CD8-positive, alpha-beta T cell (primary cell): ENCODE measurements at places on chromosomes 1 and 21.

- DNase-seq, result no peak
Observed at GRCh38 chr1:59025201-59025600, 241.4 kb upstream of the JUN start.

DNA sequence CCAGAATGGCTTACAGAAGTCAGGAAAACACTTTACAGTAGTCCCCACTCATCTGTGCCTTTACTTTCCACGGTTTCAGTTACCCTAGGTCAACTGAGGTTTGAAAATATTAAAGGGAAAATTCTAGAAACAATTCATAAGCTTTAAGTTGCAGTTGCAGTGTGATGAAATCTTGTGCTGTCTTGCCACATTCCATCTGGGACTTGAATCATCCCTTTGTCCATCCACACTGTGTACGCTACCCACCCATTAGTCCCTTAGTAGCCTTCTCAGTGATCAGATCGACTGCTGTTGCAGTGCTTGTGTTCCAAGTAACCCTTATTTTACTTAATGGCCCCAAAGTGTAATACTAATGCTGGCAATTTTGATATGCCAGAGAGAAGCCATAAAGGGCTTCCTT, 30.5 kb downstream of the ZCCHC17 start:
- no peak for DNase-seq

DNA sequence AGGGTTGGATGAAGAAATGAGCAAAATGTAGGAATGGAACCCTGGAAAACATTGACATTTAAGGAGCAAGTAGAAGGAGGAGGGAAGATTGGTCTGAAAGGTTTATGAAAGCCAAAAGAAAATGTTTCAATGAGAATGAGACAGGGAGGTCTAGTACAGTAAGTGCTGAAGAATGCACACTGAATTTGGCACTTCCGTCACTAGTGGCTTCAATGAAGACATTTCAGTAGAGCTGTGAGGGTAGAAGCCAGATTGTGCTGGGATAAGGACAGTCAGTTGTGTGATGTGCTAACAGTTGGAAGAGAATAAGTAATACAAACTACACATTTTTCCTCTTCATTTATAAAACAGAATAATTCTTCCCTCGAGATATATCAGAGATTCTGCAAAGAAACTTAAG, 17.1 kb downstream of the THEM4 start:
- no peak for DNase-seq

DNA sequence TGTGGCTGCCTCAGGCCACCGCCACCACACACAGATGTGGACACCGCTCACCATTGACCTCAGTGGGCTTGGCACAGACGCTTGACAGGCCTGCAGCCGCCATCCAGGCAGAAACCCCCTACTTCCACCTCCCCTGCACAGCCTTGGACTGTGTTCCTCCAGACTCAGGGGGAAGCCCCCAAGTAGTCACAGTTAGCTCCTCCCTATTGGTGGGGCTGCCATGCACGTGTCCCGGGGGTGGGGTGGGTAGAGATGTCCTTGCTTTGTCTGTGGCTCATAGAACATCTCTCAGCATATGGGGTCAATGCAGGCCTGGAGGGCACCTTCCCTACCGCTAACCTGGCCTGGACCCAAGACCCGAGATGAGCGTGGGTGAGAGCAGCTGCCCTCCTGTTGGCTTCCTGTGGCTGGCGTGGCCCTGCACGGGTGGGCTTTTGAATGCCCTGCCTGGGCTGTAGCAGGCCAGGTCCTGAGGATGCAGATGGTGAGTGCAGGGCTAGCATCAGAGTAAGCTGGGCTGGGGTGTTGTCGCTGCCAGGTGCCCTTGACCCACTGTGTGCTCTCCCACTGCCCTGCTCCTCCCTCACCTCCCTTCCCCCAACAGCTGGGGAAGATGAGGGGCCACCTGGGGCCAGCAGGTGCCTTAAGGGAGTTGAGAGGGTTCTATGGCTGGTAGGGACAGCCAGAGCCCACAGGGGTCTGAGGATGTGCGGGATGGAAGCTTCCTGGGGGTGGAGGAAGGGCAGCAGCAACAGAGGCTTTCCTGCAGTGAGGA, 6.2 kb downstream of the CROCC start:
- DNase-seq, result no peak

DNA sequence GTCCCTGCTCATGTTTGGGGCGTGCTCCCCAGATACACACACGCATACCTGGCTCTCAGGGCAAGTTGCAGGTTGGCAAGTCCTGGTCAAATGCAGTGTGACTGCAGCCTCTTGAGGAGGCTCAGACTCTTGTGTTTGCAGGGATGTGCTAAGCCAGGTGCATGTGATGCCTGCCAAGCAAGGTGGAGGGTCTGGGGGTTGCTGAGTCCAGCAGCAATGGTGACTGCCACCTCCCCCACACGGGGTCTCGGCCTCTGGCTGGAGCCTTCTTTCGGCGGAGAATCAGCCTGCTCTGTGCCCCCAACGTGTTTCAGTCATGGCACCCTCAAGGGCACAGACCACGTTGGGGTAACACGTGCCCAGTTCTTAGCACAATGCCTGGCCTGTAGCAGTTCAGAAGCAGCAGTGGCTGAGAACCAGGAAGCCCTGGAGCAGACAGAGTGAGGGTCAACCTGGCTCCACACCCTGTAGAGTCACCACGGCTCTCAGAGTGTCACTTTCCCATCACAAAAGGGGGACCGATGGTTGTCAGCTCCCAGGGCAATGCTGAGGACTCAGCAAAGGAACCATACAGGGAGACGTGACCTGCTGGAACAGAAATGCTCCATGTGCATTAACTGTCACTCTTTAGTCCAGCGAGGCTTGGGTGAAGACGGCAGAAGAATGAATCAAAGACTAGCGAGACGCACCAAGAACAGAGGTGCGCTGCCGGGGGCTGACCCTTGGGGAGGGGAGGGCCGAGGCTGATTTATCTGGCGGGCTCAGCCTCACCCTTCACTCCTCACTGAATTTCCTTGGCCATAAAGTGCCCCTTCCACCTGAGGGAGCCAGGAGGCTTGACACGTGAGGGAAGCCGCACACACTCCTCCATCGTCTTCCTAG, 109.0 kb downstream of the PGBD5 start:
- DNase-seq, result no peak

GRCh38 chr1:156435545-156436140, 64.9 kb downstream of the MEF2D start:
- DNase-seq, result no peak

DNA sequence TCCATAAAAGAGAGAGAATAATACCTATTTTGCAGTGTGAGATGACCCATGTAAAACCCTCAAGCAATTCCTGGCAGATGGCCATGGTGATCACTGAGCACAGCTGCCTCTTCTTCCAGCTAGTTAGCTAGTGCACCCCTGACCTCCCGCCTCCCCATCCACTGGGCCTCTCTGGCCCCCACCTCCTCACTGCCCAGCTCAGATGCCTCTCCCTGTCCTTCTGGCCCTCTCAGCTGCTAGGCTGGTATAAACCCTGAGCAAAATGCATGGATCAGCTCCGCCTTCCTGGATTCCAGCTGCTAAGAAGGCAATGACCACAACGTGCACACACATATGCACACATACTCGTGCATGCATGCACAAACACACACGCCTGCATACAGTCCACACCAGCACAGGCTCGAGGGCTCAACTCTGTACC, 117.2 kb downstream of the DMRTB1 start:
- DNase-seq, result no peak

GRCh38 chr1:222521299-222522104, 26.4 kb downstream of the HHIPL2 start:
- DNase-seq, result no peak

- no peak for DNase-seq
Observed at GRCh38 chr1:5725406-5725805, 266.8 kb downstream of the NPHP4 start.

DNA sequence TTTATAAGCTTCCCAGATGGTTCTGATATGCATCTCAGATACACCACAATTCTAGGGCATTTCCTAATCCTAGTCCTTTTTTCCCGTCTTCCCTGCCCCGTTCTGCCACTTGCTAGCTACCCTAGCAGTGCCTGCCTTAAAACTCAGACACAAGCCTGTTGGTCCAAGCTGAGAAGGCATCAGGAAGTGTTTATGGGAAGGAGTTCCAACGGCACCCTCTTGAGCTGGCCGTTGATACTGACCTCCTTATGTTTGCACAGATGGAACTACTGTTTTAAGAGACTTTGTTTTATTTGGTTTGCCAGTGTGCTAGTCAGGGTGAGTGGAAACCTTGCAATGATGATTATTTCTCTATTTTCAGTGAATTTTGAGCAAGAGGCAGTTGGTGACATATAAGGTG, 67.2 kb downstream of the UCK2 start:
- no peak for DNase-seq

DNA sequence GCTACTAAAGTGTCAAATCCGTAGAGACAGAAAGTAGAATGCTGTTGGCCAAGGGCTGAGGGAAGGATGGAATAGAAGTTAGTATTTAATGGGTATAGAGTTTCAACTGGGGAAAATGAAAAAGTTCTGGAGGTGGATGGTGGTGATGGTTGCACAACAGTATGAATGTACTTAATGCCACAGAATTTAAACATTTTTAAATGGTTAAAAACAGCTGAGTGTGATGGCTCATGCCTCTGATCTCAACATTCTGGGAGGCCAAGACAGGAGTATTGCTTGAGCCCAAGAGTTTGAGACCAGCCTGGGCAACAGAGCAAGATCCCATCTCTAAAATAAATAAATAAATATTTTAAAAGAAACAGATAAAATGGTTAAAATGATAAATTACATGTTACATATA, 44.5 kb downstream of the PIK3R3 start:
- DNase-seq, result no peak

DNA sequence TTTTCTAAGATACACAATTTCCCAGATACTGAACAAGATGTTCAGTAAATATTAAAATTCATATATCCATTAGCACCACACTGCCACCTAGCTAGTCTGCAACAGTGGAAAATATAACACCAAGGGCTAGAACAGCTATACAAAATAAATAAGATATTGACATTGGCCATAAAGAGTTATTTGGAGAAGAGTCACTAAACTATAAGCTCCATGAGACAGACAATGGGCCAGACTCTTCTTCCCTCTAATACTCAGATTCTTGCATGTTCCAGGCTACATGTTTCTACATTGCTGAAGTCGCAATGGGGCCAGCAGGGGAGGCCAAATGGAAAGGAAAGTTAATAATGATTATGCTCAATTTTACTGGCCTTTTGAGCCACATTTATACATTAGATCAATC, 21.5 kb downstream of the SPATA6 start:
- DNase-seq, result no peak

- no peak for DNase-seq
Observed at GRCh38 chr1:223455470-223455869, 62.3 kb downstream of the CCDC185 start.

GRCh38 chr1:241639623-241640148, 483 bp downstream of the CHML start:
- DNase-seq, result no peak

DNA sequence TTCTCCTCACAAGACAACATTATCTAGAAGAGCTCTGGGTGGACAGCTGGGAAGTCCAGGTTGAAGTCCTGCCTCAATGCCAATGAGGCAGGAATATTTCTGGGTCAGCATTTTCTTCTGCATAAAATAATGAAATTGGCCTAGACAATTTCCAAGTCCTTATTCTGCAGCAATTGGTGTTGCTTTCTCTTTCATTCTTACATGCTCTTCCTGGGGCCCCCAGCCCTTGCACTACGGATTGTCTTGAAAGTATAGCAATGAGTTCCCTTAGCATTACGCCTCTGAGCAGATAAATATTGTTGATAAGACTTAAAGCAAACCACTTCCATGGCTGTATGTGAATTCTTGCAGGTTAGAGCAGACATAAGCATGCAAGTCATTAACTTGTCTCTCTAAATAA, 188.5 kb downstream of the TGFBR3 start:
- no peak for DNase-seq

DNA sequence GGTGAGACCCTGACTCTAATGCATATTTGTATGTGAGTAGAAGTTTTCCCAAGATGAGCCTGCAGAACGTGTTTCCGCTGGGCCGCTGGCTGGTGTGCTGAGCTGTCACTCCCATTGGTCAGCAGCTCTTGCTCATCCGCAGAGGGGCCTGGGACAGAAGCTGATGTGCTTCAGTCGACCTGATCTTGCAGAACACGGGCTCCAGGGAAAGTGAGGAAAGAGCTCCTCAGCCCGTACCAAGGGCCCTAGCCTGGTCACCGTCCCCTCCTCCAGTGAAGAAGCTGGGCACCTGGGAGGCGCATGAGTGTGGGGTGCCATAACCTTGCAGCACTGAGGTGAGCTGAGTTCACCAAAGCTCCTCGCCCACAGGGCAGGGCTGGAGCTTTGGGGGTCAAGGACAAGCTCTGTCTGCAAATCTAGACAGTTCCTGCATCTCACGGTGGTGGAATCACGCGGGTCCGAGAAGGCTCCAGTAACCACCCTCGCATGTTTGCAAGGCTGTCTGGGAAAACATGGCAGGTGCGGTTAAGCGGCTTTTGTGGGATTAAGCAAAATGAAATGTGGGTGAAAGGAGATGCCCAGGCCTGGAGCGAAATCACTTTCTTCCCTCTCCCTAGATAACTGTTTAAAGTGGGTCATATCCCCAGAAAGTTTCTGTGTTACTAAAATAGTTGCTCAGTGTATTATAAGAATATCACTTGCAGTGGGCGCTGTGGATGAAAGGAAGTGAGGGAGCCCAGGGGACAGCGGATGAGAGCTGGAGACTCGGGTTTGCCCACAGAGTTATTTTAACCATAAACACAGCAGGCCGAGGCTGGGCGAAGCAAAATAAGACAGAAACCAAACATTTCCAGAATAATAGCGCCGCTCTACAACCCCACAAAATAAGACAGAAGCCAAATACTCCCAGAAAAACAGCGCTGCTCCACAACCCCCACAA, 33.1 kb upstream of the LRRC3 start:
- DNase-seq, result no peak

DNA sequence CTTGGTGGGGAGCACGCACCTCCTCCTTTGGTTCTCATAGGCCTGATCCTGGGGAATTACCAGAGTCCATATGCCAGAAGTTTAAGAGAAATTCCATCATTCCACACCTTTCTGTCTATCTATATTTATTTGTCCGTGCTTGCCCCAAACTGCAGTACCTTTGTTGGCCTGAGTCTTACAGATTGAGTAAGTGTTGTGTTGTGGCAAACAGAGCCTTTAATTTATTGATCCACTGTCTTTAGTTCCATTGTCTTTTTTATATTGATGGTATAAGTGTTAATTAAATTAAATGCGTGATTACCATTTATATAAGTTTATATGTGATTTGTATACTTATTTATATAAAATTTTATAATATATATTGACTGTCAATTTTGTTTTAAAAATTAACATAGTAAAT, 4.9 kb downstream of the SH3BGR start:
- DNase-seq, result no peak

DNA sequence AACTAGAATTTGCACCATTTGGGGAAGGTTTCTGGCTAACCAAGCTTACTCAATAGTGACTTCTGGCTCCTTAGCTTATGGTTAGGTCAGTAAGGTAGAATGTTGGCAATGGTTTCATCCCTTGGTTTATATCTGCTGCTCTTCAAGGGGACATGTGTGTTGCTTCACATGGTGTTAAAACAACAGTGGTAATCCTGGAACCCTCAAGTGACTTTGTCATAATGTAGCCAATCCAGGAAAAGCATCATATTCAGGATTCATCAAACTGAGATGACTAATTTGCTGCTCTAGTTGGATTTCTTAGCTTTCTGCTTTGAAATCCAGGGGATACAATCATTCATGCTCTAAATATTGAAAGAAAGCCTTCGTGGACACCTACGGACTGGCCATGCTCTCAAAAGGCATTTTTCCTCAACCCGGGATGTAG, 108.7 kb downstream of the RGL1 start:
- DNase-seq, result no peak

GRCh38 chr1:7375329-7375728, 395.8 kb upstream of the VAMP3 start:
- no peak for DNase-seq

- DNase-seq, result no peak
Observed at GRCh38 chr1:101165954-101166353, 70.9 kb upstream of the S1PR1 start.
